Smooth muscle cell of the coronary artery (primary cell): ENCODE measurements at places on chromosomes 16 and 17. TPM values are rescaled to one million over a fixed set of nuclear protein-coding genes. Genes with fewer than 3 reads are reported as not detected.

Gene RNF157
- 2.3 TPM in 1 of 2 replicates, not detected in the other for total RNA-seq

Gene ZNF205
- 9.8 and 14.8 TPM in 2 replicates for total RNA-seq

Gene SPATA22
- not detected in 2 replicates for total RNA-seq

Gene RARA
- total RNA-seq, result 5.7 and 11.7 TPM in 2 replicates

Gene ORC6
- 0.94 and 4.4 TPM in 2 replicates for total RNA-seq

Gene ELOB
- 605 and 1,061 TPM in 2 replicates for total RNA-seq

Gene RRAD
- 6.6 and 22.5 TPM in 2 replicates for total RNA-seq

Gene RNU2-1
- total RNA-seq, result not detected in 2 replicates

Gene TNP2
- not detected in 2 replicates for total RNA-seq

Gene KRT36
- total RNA-seq, result 0.08 and 0.12 TPM in 2 replicates

Gene MYL4
- 0.08 and 1.1 TPM in 2 replicates for total RNA-seq

Gene ST6GALNAC1
- total RNA-seq, result 0.23 TPM in 1 of 2 replicates, not detected in the other

Gene RNF112
- total RNA-seq, result 1.6 and 6.8 TPM in 2 replicates

Gene FBXO39
- 0.08 and 0.82 TPM in 2 replicates for total RNA-seq

Gene CEMP1
- 0.08 and 0.12 TPM in 2 replicates for total RNA-seq

Gene SYNRG
- total RNA-seq, result 5.7 and 9.1 TPM in 2 replicates

Gene BRIP1
- 1.1 and 3.5 TPM in 2 replicates for total RNA-seq

Gene SLC5A11
- total RNA-seq, result not detected in 2 replicates

Gene HOXB13
- not detected in 2 replicates for total RNA-seq

Gene RUNDC3A
- total RNA-seq, result 0.08 and 1.1 TPM in 2 replicates

Gene SLFN13
- 1.7 and 3.3 TPM in 2 replicates for total RNA-seq

Gene SEZ6
- total RNA-seq, result not detected in 2 replicates

Gene EMP2
- 10.9 and 11.6 TPM in 2 replicates for total RNA-seq

Gene DRC3
- 0.83 and 3.0 TPM in 2 replicates for total RNA-seq

Gene ZACN
- total RNA-seq, result not detected in 2 replicates

Gene WDR59
- 12.8 and 17.7 TPM in 2 replicates for total RNA-seq

Gene EVPLL
- total RNA-seq, result not detected in 2 replicates

Gene SEPTIN12
- total RNA-seq, result not detected in 2 replicates

Gene NECAB2
- total RNA-seq, result 0.12 and 0.53 TPM in 2 replicates

Gene ECI1
- total RNA-seq, result 15.2 and 32.6 TPM in 2 replicates

Gene NAGS
- 0.59 and 0.98 TPM in 2 replicates for total RNA-seq

Gene QPRT
- total RNA-seq, result 5.3 and 14.7 TPM in 2 replicates
